ENCODE measurements at places on chromosomes 7 and 10.

- DNase-seq = peak; percentile 56
Measured at GRCh38 chr7:2209146-2209960, 23.4 kb downstream of the MAD1L1 start.

DNA sequence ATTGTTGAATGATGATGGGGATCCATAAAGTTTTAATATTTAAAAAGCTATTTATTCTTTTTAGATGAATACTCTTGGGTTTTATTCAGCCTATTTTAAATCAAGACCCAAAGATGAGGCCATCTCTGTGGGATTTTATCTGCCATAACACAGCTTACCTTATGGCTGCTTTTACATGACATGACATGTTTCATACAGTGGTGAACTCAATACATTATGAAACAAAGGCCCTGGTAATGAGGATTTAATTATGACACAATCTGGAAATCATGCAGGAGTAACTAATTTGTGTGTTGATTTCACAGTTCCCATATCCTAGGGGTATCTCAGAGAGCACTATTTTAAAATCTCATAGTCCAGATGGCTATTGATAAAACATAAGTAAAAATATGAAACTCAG lies 661.8 kb upstream of the FZD8 start:
- DNase-seq = no peak

DNA sequence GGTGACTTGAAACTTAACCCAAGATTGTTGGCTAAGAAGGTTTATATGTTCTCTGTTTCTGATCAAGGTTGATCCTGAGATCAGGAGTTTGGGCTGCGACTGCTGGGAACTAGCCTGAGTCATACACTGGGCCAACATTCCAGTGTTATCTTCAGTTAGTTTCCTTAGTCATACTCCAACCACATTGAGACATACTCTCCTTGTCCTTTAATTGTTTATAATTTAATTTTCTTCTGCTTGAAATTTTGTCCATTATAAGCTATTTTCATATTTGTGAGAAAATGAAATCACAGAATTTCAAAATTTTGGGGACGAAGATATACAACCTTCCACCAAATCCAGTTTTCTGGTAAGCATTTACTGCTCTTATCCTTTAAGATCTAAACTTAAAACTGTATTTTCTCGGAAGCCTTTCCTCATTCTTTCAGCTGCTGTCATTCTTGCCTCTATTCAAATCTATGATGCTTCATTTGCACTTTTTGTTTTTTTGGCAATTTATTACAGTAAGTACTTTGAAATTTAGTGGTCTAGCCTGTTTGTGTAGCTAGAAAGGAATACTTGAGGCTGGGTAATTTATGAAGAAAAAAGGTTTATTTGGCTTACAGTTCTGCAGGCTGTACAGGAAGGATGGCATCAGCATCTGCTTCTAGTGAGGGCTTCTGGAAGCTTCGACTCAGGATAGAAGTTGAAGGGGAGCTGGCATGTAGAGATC lies 63.4 kb upstream of the POT1 start:
- DNase-seq = peak; percentile 77

DNA sequence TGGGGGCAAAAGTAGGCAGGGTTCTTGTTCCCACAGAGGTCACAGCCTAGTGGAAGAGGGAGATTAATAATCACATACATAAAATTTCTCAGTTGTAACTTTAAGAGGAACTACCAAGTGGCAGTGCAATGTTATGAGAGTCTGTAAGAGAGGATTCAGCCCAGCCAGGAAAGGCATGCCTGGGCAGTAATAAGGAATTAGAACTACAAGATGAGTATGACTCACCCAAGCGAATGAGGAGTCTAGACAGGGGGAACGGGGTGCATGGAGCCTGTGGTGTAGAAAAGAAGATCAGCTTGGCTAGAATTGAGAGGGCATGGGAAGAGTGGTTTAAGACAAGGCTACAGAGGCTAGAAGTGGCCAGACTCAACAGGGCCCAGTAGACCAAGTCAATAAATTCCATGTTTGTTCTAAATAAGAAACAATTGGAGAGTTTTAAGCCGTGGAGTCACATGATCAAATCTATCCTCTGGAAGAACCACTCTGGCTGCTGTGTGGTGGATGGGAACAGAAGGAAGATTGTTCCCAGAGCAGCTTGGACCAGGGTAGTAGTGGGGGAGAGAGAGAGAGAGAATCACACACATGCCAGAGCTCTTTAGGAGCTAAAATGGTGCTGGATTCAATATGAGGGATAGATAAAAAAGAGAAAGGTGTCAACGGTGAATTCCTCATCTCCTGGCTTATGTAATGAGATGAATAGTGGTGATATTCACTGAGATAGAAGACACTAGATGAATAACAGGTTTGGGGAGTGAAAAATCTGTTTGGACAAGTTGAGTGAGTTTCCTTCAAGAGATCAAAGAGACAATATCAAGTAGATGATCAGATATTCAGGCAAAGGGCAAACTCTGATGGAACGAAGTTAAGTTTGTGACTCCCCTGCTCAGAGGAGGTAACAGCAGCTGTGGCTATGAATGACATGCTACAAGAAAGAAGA lies 265.1 kb downstream of the FGFR2 start:
- no peak for DNase-seq

- DNase-seq = peak; percentile 8
Measured at GRCh38 chr7:2354939-2355704, 495 bp downstream of the EIF3B start.

- DNase-seq = no peak
Measured at GRCh38 chr10:126895214-126895781, 9.9 kb upstream of the DOCK1 start.

- DNase-seq = no peak
Measured at GRCh38 chr10:96478355-96478754, 35.4 kb downstream of the TLL2 start.

DNA sequence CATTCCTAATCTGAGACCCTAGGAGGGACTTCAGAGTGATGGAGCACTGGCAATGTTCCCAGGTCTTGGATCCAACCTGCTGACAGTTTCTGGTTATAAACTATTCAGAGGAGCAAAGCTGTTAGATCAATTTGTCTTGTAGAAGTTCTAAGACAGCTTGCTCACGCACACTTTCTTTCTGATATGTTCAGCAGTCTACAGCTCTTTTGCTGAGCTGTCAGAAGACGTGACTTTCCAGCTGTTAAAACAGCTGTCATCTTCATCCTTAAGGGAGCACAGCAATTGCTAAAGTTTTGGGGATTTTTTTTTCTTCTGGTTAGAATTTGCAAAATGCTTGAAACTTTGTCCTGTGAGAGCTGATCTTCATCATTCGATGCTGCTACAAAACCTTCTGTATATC lies 823.1 kb downstream of the SORCS1 start:
- DNase-seq = no peak

GRCh38 chr7:143975617-143976016 lies 21.0 kb downstream of the OR2F1 start:
- DNase-seq = no peak

DNA sequence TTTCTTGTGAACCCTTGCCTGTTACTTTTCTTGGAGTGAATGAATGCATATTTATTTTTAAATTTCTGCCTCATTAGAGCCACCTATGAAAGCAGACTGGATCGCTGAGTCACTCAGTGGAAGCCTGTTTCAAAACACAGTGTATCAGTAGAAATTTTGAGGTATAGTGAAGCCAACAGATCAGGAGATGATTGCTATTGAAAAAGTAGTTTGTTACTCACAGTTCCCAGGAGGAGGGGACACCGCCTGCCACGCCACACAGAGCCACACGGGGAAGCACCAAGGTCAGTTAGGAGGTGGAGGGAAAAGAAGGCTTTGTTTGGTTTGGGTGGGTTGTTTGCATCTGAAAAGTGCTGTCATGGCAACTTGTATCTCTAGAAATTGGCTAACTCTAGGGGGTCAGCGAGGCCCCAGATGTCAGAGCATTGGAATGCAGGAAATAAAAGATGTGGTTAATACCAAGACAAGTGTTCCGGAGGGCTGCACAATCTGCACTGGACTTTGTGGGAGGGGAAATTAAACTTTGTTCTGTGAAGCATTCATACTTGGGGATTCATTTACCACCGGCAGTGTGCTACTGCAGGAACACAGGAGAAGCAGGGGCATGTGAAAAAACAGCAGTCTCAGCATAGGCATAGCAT lies 106.4 kb upstream of the SDK1 start:
- DNase-seq = peak; percentile 53

DNA sequence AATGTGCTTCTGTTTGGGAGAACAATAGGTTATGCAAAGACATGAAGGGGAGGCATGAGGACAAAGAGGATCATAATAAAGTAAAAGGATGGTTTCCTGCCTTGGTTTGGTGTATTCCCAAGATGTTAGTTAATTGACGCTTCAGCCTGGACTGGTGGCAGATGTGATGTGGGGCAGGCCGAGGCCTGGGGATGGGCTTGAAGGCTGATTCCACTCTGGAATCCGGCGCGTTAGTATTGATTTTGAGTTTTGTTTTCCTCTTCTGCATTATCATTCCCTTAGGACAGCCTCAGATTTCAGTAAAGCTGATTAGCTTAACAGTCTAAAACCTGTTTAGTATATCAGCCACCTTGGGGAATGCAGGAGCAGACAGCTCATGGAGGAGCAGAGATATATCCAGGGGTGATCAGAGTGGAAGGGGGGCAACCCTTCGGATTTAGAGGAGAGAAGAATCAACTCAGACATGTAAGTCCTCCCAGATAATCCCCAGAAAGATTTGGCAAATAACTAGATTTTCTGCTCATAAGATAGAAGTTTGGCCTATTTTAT lies 159.8 kb upstream of the MTPN start:
- no peak for DNase-seq

DNA sequence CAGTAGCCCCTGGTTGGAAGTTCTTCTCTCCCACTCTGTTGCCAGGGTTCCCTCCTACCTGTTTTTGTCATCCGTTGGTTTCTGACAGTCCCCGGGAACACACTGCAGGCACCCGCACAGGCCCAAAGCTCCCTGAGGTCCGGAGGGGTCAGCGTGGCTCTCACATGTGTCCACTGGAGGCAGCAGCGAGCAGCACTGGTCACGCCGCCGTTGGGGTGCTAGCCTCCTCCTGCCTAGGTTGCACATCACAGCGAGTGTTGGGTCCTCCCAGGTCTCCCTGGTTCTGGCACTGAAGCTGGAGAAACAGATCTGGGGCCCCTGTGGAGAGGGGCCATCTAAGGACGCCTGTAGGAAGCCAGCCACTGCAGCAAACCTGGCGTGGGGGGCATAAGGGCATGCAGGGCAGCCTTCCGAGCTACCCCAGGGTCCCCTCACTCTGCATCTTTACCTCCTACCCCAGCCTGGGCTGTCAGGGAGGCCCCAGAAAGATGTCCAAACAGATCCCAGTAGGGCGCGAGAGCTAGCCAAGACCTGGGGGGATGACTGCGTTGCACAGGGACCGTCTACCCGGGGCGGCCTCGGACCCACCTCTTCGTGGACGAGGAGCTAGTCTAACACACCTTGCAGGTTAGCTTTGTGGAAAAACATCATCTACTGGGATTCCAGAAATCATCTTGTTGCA lies 28.9 kb downstream of the LRRC27 start:
- no peak for DNase-seq

DNA sequence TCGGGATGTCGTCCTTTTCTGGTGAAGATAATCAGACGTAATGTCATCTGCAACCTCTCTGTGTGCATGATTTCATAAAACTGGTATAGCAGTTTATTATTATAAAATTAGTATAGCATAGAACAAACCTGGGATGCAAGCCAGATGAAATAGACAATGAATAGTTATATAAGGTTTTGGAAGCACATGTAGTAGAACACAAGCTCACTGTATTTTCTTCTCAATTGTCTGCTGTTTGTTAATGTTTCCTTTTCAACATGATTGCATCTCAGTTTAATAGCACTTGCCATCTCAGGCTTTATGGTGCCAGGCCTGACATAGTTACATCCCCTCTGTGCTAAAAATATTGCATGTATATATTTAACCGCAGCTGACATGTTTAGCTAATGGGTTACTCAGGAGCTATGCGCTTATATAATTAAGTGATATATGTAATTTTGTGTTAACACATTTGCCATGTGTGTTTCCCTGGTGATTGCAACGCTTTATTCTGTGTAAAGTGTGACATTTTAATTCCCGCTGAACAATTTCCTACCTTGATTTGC lies 132.7 kb downstream of the ARID5B start:
- DNase-seq = no peak

- DNase-seq = no peak
Measured at GRCh38 chr7:99002827-99003212, 124.5 kb downstream of the TRRAP start.

- no peak for DNase-seq
Measured at GRCh38 chr7:5248201-5248885, 34.4 kb upstream of the SLC29A4 start.

- no peak for DNase-seq
Measured at GRCh38 chr10:122336332-122336731, 38.2 kb upstream of the PLEKHA1 start.

DNA sequence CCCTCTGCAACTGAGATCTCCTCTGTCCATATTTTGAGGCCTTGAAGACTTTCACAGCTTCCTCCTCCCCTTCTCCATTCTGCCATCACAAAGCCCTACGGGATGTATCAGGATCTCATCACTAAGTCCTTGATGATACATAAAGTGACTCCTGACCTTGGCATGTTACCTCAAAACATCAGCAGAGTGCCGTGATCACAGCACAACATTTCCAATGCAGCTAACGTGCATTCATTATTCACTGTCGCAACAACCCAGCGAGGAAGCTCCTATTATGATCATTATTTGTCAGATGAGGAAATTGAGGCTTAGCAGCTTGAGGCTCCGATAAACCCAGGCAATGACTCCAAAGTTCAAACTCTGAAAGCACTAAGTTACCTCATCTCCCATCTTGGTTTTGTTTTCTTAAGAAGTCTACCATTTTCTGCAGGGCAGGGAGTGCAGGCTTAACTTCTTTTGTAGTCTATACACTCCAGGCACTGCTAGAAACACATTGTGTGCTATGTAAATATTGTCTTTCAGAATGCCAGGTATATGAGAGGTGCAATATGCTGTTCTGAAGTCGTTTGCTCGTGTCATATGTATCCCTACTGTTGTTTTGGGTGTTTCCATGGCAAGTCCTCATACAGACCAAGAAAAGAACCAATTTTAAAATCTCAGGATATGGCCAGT lies 80.6 kb upstream of the C1QL3 start:
- DNase-seq = no peak

GRCh38 chr7:64183126-64183742 lies 23.8 kb upstream of the ZNF735 start:
- no peak for DNase-seq

DNA sequence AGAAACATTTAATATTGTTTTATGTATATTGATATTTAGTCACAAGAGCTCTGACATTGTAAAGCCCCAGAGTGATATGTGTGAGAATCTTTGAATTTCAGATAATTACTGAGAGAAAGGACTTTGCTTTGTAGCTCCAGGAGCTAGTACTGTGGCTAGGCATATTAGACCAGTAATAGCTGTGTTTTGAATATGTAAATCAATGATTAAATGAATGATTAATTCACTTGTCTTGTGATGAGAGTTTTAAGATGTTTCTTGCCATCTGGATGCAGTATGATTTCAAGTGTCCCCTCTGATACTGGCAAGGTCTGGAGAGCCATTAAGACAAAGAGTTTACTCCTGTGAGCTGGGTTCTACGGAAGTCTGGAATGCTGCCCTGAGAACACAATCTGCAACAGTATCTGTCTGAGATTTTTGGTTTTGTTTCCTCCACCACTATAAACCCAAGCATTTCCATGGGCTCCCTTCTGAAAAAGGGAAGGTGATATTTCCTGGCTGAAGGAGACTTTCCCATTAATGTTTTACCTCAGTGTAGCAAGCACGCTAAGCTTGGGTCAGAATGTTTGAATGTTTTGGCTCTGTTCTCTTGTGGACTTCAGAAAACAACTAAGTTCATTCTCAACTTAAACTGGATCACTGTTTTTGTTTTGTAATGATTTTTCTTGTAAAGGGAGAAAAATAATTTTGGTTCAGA lies 61.3 kb upstream of the BICC1 start:
- DNase-seq = no peak

- DNase-seq = no peak
Measured at GRCh38 chr10:117166418-117167345, 28.6 kb upstream of the VAX1 start.

Measured in EL (cell line).